ENCODE measurements at places on chromosomes 7 and 10.

- DNase-seq: no peak
Observed at GRCh38 chr7:26156451-26157420, 4.7 kb downstream of the NFE2L3 start.

DNA sequence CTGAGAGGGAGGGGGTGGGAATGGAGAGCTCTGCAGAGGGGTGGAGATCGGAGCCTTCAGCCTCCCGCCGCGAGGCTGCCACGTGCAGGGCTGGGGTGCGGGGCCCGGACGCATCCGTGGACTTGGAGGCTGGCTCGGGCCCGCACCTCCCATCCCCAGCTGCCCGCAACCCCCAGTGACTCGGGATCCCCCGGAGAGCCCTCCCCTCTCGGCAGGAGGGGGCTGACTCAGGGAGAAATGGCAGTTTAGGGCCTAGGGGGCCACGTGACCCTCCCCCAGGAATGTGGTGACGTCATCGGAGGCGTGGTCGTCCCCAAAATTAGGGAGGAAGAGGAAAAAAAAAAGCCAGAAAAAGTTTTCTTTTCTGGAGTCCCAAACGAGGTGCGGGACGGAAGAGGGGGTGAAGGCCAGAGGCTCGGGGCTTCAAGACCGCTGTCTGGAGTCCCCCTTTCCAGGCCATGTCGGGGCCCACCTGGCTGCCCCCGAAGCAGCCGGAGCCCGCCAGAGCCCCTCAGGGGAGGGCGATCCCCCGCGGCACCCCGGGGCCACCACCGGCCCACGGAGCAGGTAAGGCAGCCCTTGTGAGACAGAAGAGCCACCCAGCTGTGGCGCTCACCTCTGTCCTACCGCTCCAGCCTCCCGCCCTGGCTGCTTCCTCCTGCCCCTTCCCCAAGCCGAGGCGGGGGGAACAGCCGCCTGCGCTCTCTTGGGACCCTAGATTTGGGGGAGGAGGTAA, at the start of gene TRIP6:
TRIP6 (plus strand) TSS at position 348 of the 736 bp plus-strand sequence; CDS start at position 459, 111 bp downstream.
- DNase-seq: no peak

- DNase-seq: no peak
Observed at GRCh38 chr7:27277628-27278027, 35.0 kb downstream of the EVX1 start.

DNA sequence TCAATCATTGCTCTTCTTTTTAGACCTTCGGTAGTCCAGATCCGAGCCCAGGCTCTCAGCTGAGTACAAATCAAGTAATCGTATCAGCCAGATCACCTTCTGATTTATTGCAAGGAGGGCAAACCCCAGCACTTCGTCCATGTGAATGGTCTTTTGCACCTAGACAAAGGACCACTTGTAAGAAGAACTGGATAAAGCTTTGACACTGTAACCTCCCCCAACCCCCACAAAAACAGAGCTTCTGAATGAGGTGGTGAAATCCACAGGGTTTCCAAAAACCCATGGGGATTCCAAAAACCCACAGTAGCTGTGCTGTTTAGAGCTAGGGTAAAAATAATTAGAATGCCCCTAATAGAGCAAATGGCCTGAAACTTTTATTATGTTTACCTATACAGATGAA, 148.8 kb upstream of the ODAD2 start:
- DNase-seq: no peak

GRCh38 chr7:146670532-146670931, 553.9 kb downstream of the CNTNAP2 start:
- DNase-seq: no peak

GRCh38 chr7:116441534-116441933, 58.0 kb upstream of the CAV2 start:
- no peak for DNase-seq

GRCh38 chr7:133724694-133725093, 402.4 kb upstream of the LRGUK start:
- no peak for DNase-seq

GRCh38 chr10:104907521-104907920, 266.4 kb downstream of the SORCS3 start:
- no peak for DNase-seq

GRCh38 chr10:86648704-86649427, 5.5 kb upstream of the OPN4 start:
- no peak for DNase-seq

GRCh38 chr10:97647556-97647955, 7.1 kb downstream of the PI4K2A start:
- no peak for DNase-seq

- DNase-seq: no peak
Observed at GRCh38 chr7:17446340-17446739, 147.9 kb downstream of the AHR start.

DNA sequence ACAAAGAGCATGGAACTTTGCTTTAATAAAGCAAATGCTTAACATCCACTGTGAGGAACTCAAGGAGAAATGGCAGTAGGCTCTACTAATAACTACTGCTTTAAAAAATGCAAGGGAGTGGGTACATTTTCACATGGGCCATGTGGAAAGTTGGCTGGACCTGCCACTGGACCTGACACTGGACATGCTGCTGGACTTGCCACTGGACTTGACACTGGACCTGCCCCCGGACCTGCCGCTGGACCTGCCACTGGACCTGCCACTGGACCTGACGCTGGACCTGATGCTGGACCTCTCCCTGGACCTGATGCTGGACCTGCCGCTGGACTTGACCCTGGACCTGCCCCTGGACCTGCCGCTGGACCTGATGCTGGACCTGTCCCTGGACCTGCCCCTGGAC, 32.6 kb downstream of the DIP2C start:
- DNase-seq: no peak

- no peak for DNase-seq
Observed at GRCh38 chr10:12357525-12358151, 8.3 kb downstream of the CAMK1D start.

GRCh38 chr7:1252540-1253090, 19.9 kb downstream of the UNCX start:
- DNase-seq: no peak

GRCh38 chr10:120644556-120645410, 187.8 kb downstream of the PLPP4 start:
- no peak for DNase-seq

GRCh38 chr7:39761449-39761848, 138.1 kb downstream of the RALA start:
- no peak for DNase-seq

DNA sequence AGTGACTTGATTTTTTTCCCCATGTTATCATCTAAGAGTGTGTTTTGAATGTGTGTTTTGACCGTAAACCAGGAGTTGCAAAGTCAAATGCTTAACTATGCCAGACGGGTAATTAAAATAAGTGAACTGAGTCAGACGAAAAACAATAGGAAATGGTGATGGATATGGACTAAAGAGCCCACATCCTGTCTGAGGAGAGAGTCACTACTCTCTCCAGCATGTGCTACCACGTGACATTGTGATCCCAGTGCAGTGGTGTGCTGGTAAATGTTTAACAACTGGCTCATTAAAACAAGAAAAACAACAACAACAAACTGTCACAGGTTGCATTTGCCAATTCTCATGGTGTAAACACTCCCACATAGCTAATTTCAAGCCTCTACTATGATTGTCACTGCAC, 164.3 kb downstream of the SUGCT start:
- DNase-seq: no peak

DNA sequence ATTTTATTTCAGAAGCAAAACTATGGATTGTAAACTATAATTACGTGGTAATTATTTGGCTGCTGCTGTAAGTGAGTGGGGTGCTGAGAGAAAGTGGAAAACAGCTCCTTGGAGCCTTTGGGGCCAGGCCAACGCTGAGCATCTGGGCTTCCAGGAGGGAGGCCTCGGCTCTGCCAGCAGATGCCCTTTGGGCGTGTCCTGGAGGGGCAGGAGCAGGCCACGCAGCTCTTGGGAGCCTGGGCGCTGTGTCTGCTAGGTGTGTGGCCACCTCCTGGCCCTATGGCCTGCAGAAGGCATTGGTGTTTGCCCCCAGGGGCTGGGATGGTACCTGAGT, 423.3 kb downstream of the GLRX3 start:
- no peak for DNase-seq

DNA sequence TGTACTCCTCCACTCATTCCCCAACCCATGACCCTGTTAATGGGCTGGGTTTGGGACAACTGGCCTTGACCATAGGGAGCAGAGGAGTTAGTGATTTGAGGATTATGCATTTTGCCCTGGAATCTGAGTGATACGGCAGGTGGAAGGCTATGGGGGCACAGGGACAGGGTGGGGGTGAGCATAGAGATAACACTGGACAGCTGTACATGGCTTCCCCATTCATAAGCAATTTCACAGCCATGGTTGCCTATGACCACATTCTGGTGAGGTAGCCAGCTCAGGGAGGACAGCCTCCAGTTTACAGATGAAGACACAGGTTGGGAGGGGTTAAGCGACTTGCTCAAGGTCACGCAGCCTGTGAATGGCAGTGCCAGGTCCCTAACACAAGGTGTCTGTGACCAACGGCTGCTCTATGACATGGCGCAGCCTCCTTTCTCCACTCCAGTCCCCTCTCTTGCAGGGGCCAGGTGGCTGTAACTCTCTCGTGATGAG, 319.5 kb downstream of the PLXNA4 start:
- DNase-seq: no peak

- no peak for DNase-seq
Observed at GRCh38 chr10:110324201-110324804, 19.6 kb upstream of the SMNDC1 start.

- DNase-seq: no peak
Observed at GRCh38 chr10:34916314-34916713, 101.2 kb upstream of the PARD3 start.

- no peak for DNase-seq
Observed at GRCh38 chr10:130805635-130806030, 505.9 kb downstream of the TCERG1L start.

- no peak for DNase-seq
Observed at GRCh38 chr7:51352174-51353100, 35.8 kb upstream of the COBL start.

DNA sequence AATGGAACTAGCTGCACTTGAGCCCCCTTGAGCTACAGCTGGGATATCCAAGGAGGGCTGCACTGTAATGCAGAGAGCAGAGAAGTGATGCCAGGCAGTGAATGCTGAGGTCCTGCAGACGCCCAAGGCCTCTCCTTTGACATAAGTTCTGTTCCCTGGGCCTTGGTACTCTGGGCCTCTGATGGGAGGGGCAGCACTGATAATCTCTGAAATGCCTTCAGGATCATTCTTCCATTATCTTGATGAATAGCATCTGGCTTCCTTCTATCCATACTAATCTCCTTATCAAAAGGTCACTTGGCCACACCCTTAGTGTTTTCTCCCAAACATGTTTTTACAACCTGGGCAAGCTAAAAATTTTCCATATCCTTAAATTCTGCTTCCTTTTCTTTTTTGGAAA, 6.9 kb downstream of the GRB10 start:
- DNase-seq: no peak

DNA sequence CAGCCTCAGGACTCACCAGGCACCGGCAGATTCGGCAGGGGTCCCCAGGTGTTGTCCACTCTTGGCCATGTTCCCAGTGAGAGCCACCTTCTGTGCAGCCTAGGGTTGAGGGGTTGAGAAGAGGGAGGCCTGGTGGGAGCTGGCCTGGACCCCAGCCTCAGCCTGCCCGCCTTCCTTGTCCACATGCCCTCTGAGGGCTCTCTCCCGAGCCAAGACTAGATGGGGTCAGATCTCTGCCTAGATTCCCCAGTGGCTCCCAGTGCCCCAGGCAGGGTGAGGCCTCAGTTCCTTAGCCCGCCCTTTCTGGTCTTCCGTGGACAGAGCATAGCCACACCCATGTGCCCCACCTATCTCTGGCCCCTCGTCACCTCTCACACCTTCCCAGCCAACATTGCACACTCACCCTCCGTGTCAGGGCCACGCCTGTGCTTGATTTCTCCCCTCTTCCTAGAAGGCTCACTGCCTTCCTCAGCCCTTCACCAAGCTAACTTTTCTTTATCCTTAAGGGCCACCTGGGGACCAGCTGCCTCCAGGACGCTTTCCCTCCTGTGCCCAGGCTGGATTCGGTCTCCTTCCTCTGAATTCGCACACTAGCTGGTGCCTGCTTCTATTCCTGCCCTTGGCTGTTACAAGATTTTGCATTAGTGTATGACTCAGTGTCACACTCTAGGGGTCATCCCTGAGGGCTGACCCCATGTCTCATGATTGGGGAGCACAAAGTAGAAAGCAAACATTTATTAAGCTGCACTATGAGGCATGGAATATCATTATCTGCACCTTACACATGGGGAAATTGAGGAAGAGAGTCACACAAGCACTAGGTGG, 7.5 kb downstream of the KCP start:
- no peak for DNase-seq

DNA sequence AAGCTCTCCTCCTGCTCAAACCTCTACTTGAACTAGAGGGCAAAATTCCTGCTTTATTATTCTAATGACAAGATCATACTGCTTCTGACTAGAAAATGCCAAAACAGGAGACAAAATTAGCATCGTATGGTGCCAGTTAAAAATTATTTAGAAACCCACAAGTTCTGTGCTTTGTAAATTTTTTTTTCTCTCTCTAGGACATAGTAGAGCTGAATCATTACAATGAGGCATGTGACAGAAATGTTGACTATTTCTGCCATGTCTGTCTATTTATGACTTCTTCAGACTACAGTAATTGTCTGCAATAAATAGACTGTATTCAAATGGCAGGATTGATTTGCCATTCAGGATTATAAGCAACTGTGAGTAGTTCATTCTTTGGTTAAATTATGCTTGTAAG, 335.8 kb downstream of the PRPF18 start:
- DNase-seq: no peak

GRCh38 chr7:50644114-50644513, 78.9 kb upstream of the DDC start:
- DNase-seq: no peak

GRCh38 chr10:100148353-100149211, 37.2 kb downstream of the ERLIN1 start:
- no peak for DNase-seq

GRCh38 chr7:128102490-128103291, 71.5 kb upstream of the LRRC4 start:
- no peak for DNase-seq

DNA sequence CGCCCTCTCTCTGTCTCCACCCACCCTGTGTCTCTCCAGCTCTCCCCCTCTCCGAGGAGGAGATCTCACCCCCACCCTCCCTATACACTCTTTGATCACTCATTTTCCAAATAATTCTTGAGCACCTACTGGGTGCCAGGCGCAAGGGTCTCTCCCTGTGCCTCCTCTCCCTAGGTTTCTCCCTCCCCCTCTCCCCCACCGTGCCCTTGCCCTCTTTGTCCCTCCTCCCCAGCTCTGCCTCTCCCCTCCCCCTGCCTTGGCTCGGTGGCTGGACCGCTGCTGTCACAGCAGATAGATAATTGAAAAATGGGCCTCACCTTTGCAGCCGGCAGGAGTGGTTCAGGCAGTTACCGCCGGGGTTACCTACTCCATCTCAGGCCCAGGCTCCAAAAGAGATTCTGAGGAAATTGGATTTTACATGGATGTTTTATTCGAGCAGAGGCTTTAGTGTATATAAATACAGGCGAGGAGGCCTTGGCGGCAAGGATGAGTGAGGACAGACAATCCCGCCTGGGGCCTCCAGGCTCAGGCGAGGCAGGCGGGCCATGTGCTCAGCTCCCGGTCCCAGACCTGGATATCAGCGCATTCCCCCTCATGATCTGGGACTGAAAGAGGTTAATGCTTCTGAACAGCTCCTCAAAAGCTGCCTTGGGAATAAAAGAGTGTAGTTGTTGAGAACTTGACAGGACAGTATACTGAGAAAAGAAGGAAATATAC, 60.8 kb upstream of the BTRC start:
- no peak for DNase-seq
